Smooth muscle cell of trachea (primary cell): ENCODE measurements at places on chromosomes 12 and 14. TPM values are rescaled to one million over a fixed set of nuclear protein-coding genes. Genes with fewer than 3 reads are reported as not detected.

The KRT5 gene
- total RNA-seq: 0.50 and 6.7 TPM in 2 replicates

The SERPINA12 gene
- not detected in 2 replicates for total RNA-seq

The HOXC11 gene
- total RNA-seq: not detected in 2 replicates

The C1QL4 gene
- 0.17 and 0.29 TPM in 2 replicates for total RNA-seq

The MANSC4 gene
- not detected in 2 replicates for total RNA-seq

The COL2A1 gene
- total RNA-seq: under 0.01 and 0.15 TPM in 2 replicates

The HNF1A gene
- not detected in 2 replicates for total RNA-seq

The RGS6 gene
- not detected in 2 replicates for total RNA-seq
